ENCODE measurements at places on chromosomes 6 and 20. TPM values are rescaled to one million over a fixed set of nuclear protein-coding genes. Genes with fewer than 3 reads are reported as not detected.

DNA sequence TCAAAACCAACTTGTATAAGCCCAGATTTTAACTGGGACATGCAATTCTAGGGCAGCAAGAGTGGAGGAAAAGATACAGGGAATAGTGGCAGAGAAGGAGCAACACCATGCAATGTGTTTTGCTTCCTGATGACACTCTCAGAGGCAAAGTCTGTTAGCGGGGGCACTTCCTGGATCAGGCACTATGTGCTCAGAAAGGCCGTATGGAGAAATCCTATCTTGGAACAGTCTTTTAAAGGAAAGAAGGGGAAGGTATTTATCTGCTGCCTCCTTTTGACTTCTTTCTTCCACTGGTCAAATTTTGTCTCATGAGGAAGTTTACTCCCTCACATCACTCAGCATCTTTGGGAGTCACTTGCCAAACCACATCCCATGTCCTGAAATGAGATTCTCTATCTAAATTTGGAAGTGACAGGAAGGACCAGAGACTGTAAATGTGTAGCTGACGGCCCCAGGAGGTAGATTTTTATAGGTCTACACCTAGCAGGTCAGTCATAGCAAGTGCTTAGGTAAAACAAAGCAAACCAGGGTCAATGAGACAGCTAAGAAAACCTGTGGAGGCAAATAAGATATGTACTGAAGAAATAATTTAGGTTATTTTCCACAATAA is 91.7 kb upstream of the ELOVL5 start:
- no peak for DNase-seq

DNA sequence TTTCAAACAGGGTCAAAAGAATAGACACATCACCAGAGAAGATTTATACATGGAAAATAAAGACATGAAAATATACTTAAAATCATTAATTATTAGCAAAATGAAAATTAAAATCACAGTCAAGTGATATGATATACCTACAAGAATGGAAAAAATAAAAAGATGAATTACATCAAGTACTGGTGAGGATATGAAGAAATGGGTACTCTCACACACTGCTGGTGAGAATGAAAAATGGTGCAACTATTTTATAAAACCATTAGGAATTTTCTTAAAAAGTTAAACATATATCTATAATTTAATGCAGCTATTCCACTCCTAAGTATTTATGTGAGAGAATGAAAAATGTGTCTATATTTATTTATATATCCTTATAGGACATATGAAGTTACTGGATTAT is 136.3 kb upstream of the GRIK2 start:
- DNase-seq, result no peak

- DNase-seq, result no peak
These were observed 13.3 kb upstream of the PTPN1 start for GRCh38 chr20:50496773-50497385.

GRCh38 chr20:49122920-49123319 is 65.2 kb downstream of the STAU1 start:
- no peak for DNase-seq

DNA sequence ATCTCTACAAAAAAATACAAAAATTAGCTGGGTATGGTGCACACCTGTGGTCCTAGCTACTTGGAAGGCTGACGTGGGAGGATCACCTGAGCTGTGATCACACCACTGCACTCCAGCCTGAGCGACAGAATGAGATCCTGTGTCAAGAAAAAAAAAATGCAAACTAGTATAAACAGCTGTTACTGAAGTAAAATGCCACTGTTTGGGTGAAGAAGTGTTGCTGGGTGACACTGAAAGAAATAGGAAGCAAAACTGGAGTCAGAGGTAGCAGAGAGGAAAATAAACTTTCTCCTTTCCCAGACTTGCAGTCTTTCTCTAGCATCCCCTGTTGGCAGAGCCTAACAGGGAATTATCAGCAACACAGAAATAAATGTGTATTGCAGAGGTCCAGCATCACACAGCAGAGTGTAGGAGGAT is 241.2 kb upstream of the PREP start:
- DNase-seq, result no peak

- no peak for DNase-seq
These were observed 110.1 kb downstream of the DLL1 start for GRCh38 chr6:170180671-170181337.

DNA sequence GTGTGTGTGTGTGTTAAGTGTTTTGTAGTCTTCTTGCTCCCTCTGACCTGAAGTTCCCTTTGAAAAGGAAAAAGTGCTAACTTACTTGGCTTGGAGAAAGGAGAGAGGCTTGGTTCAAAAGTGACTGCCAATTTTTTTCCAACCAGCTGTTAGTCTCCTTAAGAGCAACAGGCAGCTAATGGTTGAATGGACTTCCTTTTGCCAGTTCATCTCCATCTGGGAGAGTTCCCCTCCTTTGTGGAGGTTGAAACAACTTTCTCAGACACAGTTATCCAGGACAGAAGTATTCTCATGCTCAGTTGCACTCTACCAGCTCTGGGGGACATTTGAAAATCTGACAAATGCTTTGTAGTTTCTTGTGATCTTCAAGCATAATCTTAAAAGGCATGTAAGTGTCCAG is 4.5 kb downstream of the RIPOR2 start:
- DNase-seq, result no peak

- DNase-seq, result no peak
These were observed 903.4 kb upstream of the FLRT3 start for GRCh38 chr20:15240801-15241200.

DNA sequence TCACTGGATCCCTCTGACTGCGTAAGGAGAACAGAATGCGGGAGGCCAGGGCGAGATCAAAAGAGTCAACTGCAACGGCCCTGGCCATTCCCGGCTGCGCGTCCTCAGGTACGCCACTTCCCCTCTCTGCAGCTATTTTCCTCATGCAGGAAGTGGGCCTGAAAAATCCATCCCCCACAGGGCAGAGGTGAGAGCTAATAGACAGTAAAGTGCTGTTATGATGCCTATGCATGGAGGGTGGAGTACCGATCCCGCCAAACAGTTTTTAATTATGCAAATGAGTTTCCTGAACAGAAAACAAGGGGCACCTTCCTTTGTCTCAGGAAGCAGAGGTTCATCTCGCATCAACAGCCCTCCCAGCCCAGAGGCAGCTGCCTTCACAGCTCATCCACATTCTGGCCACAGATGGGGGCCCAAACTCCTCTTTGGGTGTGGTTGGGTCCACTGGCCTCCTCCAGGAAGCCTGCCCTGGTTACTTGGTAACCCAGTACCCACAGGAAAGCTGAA is 9.3 kb downstream of the PREX1 start:
- no peak for DNase-seq

DNA sequence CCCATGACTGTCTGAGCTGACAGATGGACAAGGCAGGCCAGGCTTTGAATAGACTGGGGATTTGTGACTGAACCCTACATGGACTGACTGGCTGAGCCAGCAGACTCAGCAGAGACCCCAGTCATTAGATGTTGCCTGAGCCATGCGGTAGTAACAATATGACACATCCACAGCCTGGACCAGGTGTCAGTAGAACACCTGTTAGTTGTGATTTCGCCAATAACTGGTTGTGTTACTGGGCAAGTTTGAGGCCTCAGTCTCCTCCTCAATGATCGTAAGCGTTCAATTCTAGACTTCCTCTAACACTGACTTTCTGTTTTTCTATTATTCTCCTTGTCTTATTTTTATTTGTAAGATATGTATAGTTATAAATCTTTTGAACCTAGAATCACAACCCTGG is 311.9 kb upstream of the MAP3K7 start:
- no peak for DNase-seq

GRCh38 chr20:41693136-41693979 is 75.2 kb upstream of the CHD6 start:
- peak; percentile 40 for DNase-seq

DNA sequence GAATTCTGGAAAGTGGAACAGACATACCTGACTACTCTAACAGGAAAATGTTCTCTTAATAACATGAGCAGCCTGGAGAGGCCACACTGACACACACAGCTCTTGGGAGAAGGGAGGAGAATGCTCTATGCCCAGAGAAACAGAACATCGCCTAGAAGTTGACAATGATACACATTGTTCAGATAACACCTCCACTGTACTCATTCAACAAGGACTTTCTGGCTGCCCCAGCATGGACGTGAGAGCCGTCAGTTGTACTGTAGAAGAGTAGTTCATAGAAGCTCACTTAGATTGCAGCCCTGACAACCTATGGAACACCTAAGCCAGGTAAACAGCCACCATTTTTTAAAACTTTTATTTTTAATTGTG is 28.9 kb downstream of the BMP7 start:
- DNase-seq, result no peak

DNA sequence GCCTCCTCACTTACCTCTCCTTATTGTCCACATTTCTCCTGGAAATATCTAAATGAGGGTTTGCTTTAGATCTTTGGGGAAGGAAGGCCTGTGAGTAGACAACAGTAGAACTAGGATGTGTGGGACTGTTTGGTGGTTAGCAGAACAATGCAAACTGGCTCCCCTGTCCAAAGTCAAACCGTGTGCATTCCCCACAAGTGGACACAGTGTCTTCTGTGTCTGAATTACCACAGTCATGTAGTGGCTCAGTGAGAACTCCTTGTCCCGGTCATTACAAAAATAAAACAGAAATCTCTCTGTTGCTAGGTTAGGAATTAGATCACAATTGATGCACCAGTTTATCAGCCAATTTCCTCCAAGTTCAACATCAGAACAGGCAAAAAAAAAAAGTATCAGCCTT is 455 bp upstream of the ADGRF4 start:
- no peak for DNase-seq

GRCh38 chr6:35018746-35019145 is 122.4 kb downstream of the TCP11 start:
- DNase-seq, result no peak

GRCh38 chr6:30840084-30840934 is 44.0 kb upstream of the DDR1 start:
- no peak for DNase-seq

GRCh38 chr6:125924169-125924568 is 32.4 kb upstream of the HINT3 start:
- DNase-seq, result no peak

- DNase-seq, result no peak
These were observed 28.8 kb downstream of the CPXM1 start for GRCh38 chr20:2771631-2772080.

- DNase-seq, result no peak
These were observed 16.3 kb upstream of the OR2B6 start for GRCh38 chr6:27940766-27941165.

GRCh38 chr6:140897804-140898573 is 1234.7 kb upstream of the GJE1 start:
- no peak for DNase-seq

DNA sequence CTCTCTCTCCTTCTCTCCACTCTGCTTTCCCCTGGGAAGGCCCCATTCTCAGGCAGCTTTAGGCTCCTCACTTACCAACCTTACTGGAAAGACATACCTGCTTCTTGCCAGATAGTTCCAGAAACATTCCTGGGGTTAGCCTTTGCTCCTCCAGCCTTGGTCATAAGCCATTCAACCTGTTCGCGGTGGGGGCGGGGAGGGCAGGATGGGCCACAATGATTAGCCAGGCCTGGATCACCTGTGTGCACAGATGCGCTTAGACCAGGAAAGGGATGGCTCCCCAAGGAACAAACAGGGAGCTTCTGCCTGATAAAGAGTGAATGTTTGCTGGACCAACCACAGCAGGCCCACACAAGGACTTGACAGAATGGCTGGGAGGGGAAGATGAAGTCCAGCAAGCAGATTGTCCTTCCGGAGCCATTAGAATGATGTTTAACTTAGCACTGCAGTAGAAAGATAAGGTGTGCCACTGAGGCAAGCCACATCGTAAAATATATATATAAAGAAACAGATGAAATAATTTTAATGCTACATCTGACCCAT is 57.7 kb upstream of the CDKAL1 start:
- DNase-seq, result no peak

- DNase-seq, result no peak
These were observed 59.7 kb downstream of the TCP11 start for GRCh38 chr6:35081426-35081851.

DNA sequence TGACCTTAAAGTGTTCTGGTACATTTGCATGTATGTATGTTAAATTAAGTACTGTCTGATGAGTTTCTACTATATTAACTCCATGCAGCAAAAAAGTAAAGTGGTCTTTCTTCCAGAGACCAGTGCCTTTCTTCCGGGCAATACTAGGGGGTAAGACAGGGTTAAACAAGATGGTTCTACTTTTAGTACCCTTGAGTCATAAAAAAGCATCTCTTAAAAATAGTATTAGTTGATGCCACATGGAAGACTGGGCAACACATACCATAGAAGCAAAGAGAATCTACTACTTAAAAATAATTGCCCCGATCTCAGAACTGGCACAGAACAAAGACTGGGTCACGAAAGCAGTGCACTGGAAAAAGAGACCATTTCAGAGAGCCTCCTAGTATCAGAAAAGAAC is 66.2 kb downstream of the SESN1 start:
- DNase-seq, result no peak

DNA sequence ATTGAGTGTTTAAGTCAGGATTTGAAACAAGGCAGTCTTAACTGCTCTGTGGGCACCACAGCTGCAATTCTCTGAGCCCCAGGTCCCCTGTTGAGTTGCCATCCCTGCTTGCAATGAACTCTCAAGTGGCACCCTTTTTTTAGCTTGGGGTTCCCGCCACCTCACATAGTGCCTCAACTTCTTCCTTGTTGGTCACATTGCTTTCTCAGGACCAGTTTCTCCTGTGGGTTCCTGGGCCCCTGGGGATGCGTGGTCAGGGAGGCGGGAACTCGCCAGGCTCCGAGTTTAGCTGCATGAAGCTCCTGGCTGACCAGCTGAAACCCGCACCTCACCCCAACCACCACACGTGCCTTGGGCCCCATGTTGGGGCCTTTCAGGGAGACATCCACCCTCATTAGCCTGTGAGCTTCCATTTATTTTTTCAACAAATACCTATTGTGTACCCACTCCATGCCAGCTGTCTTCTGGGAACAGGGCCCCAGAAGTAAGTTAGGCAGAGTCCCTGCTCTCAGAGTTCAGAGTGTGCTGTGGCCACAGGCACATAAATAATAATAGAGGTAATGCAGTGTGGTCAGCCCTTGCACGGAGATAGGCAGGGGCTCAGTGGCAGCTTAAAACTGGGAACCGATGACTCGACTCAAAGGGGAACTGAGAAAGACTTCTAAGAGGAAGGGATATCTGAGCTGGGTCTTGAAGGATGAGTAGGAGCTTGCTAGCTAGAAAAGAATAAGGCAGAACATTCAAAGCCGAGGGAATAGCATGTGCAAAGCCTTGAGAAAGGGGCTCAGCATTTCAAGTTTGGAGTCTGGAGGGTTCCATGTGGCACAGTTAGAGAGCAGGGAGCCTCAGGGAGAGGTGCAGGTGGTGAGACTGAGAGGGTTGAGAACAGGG is 33.9 kb upstream of the FAM83D start:
- no peak for DNase-seq

The BTBD3 gene
- total RNA-seq, result 43.8 TPM

The TDRD6 gene
- total RNA-seq, result 1.8 TPM

The VAPB gene
- 21.5 TPM for total RNA-seq

The HLA-DQA1 gene
- 24.4 TPM for total RNA-seq

The OTOR gene
- total RNA-seq, result not detected

The LY86 gene
- total RNA-seq, result 4.5 TPM

The GRM4 gene
- not detected for total RNA-seq

The NKX2-4 gene
- not detected for total RNA-seq

The SIGLEC1 gene
- total RNA-seq, result 12.2 TPM

The POLR3F gene
- total RNA-seq, result 17.1 TPM

The OGFR gene
- total RNA-seq, result 57.4 TPM
